Ovary (tissue), 10 donors: ENCODE measurements at places on chromosomes 5 and 9. TPM values are rescaled to one million over a fixed set of nuclear protein-coding genes. Genes with fewer than 3 reads are reported as not detected.
A peak's percentile ranks its signal among the peaks of the same experiment; 100 is the strongest.

DNA sequence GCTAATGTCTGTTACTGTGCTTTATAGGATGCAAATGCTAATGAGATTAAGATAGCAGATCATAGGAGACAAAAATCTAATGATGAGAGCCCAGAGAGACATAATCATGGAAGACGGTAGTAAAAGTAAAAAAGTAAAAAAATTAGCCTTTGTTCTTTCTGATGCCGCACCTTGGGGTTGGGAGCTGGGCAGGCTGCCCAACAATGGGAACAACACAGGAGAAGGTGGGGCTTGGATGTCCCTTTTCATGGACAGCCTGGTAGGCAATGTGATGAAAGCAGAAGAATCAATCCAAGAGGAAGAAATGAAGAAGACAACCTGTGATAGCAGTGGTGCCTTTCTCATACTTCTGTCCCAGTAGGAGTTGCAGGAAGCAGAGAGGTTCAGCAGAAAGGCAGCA is 57.2 kb downstream of the RAB14 start:
- no peak overlapping the region for H3K4me3 ChIP-seq
- DNase-seq = no peak

GRCh38 chr5:116361171-116361967 is 213.3 kb downstream of the SEMA6A start:
- no peaks in the 10 kb centered on the region for H3K36me3 ChIP-seq
- DNase-seq = peak; percentile 65
- no peaks in the 10 kb centered on the region for H3K27me3 ChIP-seq
- H3K27ac ChIP-seq = no peak overlapping the region

DNA sequence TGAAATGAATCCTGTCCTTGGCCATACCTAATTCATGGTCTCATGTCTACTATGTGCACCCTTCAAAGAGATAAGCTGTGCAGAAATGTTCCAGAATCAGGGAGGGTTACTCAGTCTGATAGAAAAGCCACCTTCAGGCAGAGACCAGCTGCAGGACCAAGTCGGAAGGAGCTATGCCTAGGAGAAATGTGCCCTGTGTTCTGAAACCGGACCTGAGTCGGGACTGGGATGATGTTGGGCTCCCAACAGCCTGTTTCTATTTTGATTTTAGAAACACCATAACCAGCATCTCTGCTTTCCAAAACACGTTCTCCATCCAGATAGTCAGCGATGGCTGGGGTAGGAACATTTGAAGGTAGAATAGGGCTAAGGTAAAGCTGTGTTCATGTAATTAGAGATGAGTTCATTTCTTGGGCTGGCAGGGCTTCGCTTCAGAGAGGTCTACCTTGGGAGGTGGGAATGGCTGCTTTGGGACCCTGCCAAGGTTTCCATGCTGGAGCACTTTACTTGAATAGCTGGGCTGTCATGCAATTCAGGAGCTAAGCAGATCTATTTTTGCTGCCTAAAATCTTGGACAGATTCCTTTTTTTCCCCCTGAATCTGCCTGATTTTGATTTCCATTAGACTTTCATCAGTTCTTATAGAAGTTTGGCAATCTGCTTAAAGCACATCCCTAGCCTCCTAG is 2.8 kb downstream of the ADCY2 start:
- no peak overlapping the region for H3K27ac ChIP-seq
- H3K36me3 ChIP-seq = no peaks in the 10 kb centered on the region
- no peak overlapping the region for H3K4me3 ChIP-seq

- DNase-seq = no peak
- no peak overlapping the region for H3K4me3 ChIP-seq
- no peaks in the 10 kb centered on the region for H3K36me3 ChIP-seq
- H3K27ac ChIP-seq = no peak overlapping the region
- no peaks in the 10 kb centered on the region for H3K4me1 ChIP-seq
Measured at GRCh38 chr9:101326501-101326900, 58.3 kb downstream of the BAAT start.

- no peaks in the 10 kb centered on the region for H3K27me3 ChIP-seq
- H3K36me3 ChIP-seq = no peaks in the 10 kb centered on the region
- no peak overlapping the region for H3K4me3 ChIP-seq
- H3K27ac ChIP-seq = no peak overlapping the region
Measured at GRCh38 chr9:73050887-73051550, 98.2 kb upstream of the ALDH1A1 start.

- no peak overlapping the region for H3K4me3 ChIP-seq
- no peaks in the 10 kb centered on the region for H3K4me1 ChIP-seq
- no peak for DNase-seq
- H3K36me3 ChIP-seq = no peaks in the 10 kb centered on the region
- no peak overlapping the region for H3K27ac ChIP-seq
Measured at GRCh38 chr5:175697846-175698245, 40.0 kb downstream of the HRH2 start.

GRCh38 chr5:154620411-154620810 is 134.8 kb upstream of the LARP1 start:
- H3K4me1 ChIP-seq = no peaks in the 10 kb centered on the region
- DNase-seq = no peak
- no peaks in the 10 kb centered on the region for H3K27me3 ChIP-seq
- H3K27ac ChIP-seq = no peak overlapping the region

GRCh38 chr9:128193469-128194096 is 2.2 kb upstream of the CIZ1 start:
- peaks cover 6% of the 10 kb centered on the region for H3K4me1 ChIP-seq
- H3K27ac ChIP-seq = peak overlapping the region; percentile 48
- H3K27me3 ChIP-seq = no peaks in the 10 kb centered on the region
- DNase-seq = no peak
- no peaks in the 10 kb centered on the region for H3K36me3 ChIP-seq
- H3K4me3 ChIP-seq = no peak overlapping the region

GRCh38 chr9:123048748-123049147 is 15.3 kb downstream of the GPR21 start:
- DNase-seq = no peak
- H3K4me1 ChIP-seq = peaks cover 13% of the 10 kb centered on the region
- no peaks in the 10 kb centered on the region for H3K36me3 ChIP-seq
- no peak overlapping the region for H3K4me3 ChIP-seq

- no peaks in the 10 kb centered on the region for H3K4me1 ChIP-seq
- H3K36me3 ChIP-seq = no peaks in the 10 kb centered on the region
- no peaks in the 10 kb centered on the region for H3K27me3 ChIP-seq
- no peak overlapping the region for H3K27ac ChIP-seq
- no peak for DNase-seq
Measured at GRCh38 chr5:135150767-135151166, 116.7 kb upstream of the PITX1 start.

DNA sequence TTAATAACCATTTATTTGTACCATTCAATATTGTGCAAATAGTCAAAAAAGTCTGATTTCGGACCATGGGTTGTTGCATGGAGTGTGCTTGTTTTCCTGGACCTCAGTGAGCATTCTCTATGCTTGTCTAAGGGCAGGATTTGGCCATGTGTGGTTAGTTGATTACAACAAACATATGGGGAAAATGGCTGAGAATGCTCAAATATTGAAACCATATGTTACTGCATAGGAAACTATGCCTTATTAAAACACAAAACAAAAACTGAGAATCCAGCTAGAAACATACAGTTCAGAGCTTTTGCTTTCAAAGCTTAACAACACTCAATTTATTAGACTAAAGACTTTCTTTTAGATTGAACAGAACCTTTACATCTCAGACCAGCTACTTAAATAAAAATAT is 928.3 kb downstream of the NR2F1-AS1 start:
- no peaks in the 10 kb centered on the region for H3K36me3 ChIP-seq
- peaks cover 3% of the 10 kb centered on the region for H3K27me3 ChIP-seq

DNA sequence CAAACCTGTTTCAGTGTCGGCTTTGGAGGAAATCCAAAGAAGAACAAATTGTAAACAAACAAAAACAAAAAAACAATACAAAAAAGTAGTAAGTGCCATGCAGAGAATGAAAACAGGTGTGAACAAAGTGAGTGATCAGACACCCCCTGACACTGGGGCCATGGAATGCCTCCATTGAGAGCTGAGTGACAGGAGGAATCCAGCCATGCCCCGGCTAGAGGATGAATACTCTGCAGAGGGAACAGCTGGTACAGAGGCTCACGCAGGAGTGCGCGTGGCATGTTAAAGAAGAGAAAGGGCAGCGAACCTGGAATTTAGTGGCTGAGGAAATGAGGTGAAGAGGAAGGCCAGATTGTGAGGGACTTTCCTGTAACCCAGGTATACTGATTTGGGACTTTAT is 15.5 kb upstream of the CCNJL start:
- H3K27me3 ChIP-seq = no peaks in the 10 kb centered on the region
- H3K36me3 ChIP-seq = no peaks in the 10 kb centered on the region
- H3K27ac ChIP-seq = no peak overlapping the region
- DNase-seq = no peak
- H3K4me3 ChIP-seq = no peak overlapping the region

DNA sequence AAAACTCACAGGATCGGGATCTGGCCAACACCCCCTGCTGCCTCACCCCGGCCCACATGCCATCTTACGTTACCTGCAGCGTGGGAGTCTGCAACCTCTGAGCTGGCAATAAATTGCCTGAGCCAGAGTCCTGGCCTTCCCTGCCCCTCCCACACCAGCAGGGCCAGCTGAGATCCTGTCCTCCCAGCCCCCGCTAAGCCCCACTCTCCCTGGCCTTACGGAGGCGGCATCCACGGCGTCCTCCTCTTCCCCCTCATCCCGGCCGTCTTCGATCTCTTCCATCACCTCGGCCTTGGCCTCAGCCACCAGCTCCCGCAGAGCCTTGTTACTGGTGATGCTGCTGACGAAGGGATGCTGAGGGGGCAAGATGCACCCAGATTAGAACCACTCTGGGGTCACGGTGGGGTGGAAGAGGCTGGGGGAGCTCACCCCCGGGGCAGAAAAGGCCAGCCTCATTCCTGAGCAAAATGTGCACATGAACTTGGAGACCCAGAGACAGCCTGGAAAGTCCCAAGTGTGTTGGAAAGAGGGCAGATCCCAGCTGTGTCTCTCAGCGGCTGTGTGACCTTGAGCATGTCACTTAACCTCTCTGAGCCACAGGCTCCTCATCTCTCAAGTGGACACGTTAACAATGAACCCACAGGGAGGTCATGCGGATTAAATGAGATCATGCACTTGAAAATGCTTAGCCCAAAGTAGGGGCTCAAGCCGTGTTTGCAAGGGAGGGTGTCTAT is 89.9 kb upstream of the FBXW11 start:
- H3K4me3 ChIP-seq = no peak overlapping the region
- no peak for DNase-seq
- H3K27ac ChIP-seq = no peak overlapping the region
- H3K4me1 ChIP-seq = peaks cover 7% of the 10 kb centered on the region

- no peak for DNase-seq
- H3K27ac ChIP-seq = no peak overlapping the region
- no peaks in the 10 kb centered on the region for H3K4me1 ChIP-seq
Measured at GRCh38 chr5:123992641-123993040, 480.7 kb downstream of the CSNK1G3 start.

DNA sequence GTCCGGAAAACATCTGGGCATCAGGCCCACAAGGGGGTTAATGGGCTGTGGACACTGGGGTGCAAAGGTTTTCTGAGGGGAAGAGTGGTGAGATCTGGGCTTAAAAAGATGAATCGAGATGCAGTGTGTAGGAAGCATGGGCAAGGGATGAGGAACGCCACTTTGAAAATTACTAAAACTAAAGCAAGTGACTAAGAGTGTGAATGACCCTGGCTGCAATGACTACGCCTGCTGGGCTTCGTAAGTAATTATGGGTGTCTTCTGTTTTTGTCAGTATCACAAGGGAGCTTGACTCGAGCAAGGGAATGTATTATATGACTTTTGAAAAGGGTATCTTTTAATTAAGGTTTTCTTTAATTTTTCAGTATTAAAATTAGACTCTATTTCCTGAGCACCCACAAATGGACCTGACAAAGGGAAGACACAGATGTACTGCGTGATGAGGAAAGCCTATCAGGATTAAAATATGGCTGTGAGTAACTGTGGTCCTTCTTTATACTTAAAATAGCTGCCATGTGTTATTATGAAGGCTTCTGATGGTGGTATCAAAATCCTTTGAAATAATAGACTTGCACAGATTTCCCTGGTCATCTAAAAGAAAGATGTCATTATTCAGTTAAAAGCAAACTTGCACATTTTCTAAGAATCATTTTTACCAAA is 4.2 kb downstream of the CTXN3 start:
- H3K4me3 ChIP-seq = no peak overlapping the region
- peaks cover 5% of the 10 kb centered on the region for H3K4me1 ChIP-seq
- H3K36me3 ChIP-seq = no peaks in the 10 kb centered on the region
- DNase-seq = no peak

GRCh38 chr9:77864211-77864889 is 167.3 kb downstream of the GNAQ start:
- no peak for DNase-seq
- no peak overlapping the region for H3K4me3 ChIP-seq
- H3K27me3 ChIP-seq = no peaks in the 10 kb centered on the region
- no peak overlapping the region for H3K27ac ChIP-seq

- H3K27me3 ChIP-seq = no peaks in the 10 kb centered on the region
- H3K27ac ChIP-seq = no peak overlapping the region
- no peaks in the 10 kb centered on the region for H3K4me1 ChIP-seq
- no peak overlapping the region for H3K4me3 ChIP-seq
- no peaks in the 10 kb centered on the region for H3K36me3 ChIP-seq
- DNase-seq = no peak
Measured at GRCh38 chr9:90240541-90240940, 402.1 kb downstream of the DIRAS2 start.

GRCh38 chr9:83234541-83234940 is 171.6 kb upstream of the RASEF start:
- H3K27ac ChIP-seq = no peak overlapping the region
- no peak for DNase-seq
- no peak overlapping the region for H3K4me3 ChIP-seq
- no peaks in the 10 kb centered on the region for H3K36me3 ChIP-seq
- H3K4me1 ChIP-seq = no peaks in the 10 kb centered on the region

DNA sequence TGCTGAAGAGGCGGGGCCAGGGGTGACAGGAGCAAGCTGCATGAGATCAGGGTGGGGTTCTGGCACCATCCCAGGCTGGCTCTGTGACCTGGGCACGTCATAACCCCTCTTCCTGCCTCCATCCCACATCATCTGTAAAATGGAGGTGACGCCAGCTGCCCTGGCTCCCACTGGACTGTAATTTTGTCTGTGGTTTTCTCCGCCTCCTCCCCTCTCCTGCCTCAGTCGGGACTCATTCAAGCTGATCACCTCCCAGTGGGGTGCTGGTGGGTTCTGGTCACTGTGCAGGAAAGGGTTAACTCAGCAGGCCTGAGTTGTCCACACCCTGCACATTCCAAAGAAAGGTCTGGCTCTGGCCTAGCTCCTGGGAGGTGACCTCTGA is 128.2 kb downstream of the RXRA start:
- H3K36me3 ChIP-seq = no peaks in the 10 kb centered on the region
- H3K27me3 ChIP-seq = no peaks in the 10 kb centered on the region
- H3K4me1 ChIP-seq = peaks cover 11% of the 10 kb centered on the region
- DNase-seq = peak; percentile 53

The SPATA9 gene
- polyA plus RNA-seq = 1.0 TPM

The GADD45G gene
- 0.60 TPM for polyA plus RNA-seq

The PHYHD1 gene
- polyA plus RNA-seq = 41.1 TPM

The NDUFA8 gene
- polyA plus RNA-seq = 88.0 TPM

The SERINC5 gene
- polyA plus RNA-seq = 19.1 TPM

The CARD19 gene
- polyA plus RNA-seq = 5.0 TPM

The YIPF5 gene
- 46.2 TPM for polyA plus RNA-seq

The SPINK7 gene
- not detected for polyA plus RNA-seq

The SPATA31E1 gene
- polyA plus RNA-seq = not detected
